ENCODE measurements at places on chromosomes 12 and 14.

DNA sequence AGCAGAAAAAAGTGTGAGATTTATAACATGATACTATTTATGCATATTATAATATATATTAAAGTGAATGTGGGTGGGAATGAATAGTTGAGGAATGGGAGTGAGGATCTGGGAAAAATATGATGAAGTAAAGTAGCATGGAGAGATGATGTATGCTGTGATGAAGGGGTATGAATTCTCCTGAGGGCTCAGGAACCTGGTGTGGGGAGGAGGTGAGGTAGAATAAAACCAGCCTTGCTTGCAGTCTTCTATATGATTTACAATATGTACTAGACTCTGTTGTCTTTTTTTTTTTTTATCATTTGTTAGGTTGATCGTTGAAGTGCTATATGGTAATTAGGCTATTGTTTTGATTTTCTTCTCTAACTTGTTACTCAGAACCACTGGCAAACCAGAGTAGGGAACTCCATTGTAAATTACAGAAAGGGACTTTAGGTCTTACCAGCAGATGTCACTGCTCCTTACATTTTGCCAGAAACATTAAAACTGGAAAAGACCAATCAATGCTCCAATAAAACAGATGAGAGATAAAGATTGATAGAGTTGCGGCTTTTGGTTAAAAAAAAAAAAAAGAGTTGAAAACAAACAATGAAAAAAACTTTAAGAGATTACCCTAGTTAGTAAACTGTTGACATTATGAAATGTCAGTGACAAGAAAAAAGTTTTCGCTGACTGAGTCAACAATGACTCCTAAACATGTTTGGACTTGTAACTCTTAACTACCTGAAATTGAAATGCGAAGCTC, 39.9 kb downstream of the ATL1 start:
- peak; percentile 72 for DNase-seq

DNA sequence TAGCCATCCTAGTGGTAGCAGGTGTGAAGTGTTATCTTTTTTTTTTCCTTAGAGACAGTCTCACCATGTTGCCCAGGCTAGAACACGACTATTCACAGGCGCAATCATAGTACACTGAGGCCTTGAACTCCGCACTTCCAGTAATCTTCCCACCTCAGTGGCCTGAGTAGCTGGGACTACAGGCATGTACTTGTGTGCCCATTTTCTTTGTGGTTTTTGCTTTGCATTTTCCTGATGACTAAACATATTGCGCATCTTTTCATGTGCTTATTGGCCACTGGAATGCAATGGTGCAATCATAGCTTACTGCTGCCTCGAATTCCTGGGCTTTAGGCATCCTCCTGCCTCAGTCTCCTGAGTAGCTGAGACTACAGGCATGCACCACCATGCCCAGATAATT, 33.3 kb upstream of the GCH1 start:
- DNase-seq = peak; percentile 55

DNA sequence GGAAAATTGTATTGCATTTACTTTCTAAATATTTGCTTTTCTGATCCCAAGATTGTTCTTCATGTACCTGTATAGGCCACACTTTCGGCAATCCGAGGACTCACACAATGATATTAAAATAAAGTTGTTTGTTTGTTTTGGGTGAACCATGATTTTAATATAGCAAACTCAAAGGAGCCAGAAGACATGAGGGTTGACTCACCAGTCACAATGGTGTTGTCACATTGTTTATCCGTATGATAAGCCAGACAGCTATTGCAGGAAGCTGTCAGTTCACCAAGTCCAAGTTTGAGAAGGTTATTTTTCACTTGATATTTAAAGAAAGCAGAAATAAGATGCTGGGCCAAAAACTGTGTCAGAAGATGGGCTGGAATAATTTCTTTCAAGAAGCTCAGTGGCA, 67.1 kb upstream of the CPM start:
- DNase-seq = no peak

GRCh38 chr14:89736881-89737280, 217.6 kb downstream of the EFCAB11 start:
- DNase-seq = no peak

DNA sequence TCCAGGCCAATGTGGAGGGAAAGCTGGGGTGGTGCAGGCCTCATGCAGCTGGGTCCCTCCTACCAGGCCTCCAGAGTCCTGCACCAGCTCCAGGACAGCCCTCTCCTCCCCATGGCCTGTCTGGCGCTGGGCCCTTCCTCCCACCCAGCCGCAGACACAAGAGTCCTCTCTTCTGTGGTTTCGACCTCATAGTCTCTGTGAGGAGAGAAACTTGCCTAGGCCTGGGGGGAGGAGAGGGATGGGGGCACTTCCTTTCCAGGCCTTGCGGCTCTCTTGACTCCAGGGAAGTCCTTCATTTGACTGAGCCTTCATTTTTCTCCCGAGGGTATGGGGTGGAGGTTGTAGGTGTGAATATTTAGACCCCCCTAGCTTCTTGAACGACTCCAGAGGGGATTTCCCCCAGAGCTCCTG, 2.3 kb downstream of the MMP14 start:
- DNase-seq = peak; percentile 74

DNA sequence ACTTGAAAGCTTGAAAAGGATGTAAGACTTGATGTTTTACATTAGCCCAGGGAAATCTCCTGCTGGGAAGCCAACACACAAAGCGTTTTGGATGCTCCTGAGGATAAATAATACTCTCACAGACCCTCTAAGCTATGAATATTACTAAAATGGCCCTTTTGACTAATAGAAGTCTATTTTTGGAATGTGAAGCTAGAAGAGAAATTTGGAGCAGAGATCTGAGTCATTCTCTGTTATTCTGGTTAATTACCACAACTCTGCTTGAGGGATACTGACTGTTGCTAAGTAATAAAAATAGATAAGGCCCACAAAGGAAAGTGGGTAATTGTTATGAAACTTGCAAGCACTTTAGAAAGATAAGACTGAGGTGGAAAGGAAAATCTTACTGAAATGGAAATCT, 346.2 kb upstream of the STXBP6 start:
- no peak for DNase-seq

DNA sequence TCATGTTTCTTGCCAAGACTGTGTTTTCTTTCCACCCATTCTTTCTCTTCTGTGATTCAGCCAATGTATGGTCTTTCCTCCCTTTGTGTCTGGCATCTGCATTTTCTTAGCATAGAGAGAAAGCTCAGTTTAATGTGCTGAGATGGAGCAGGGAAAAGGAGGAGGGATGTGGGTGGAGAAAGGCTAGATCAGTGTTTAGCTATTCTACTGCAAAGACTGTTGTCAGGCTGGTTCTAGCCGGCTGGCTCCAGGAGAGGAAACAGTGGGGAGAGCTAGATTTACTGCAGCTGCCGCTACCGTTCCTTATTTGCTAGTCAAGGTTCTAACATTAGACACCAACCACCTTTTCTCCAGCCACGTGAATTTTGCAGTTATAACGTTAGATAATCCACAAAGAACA, 5.2 kb upstream of the RIMKLB start:
- DNase-seq = peak; percentile 33

DNA sequence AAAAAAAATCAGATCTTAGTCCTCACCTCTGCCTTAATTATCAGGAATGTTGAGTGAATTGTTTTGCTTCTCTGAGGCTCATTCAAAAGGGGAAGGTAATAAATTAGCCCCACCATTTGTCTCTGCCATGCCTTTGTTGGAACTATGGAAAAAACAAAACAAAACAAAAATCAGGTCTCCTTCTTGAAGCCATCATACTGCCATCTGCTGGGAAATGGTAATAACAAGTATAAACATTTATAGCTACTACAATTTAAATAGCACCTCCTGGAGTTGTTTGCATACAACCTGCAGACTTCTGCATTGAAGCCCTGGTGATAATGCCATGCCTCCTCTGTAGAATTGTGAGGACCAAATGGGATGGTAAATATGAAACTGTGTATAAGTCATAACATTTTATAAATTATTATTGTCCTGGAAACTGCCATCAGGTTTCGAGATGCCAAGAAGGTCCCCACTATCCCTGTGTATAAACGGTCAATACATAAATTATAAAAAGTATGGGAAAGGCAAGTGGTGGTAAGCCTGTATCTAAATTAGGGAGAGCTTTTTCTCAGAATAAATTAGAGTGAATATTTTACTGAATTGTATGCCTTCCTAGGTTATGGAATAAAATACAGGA, 87.2 kb upstream of the FGD4 start:
- DNase-seq = peak; percentile 80

DNA sequence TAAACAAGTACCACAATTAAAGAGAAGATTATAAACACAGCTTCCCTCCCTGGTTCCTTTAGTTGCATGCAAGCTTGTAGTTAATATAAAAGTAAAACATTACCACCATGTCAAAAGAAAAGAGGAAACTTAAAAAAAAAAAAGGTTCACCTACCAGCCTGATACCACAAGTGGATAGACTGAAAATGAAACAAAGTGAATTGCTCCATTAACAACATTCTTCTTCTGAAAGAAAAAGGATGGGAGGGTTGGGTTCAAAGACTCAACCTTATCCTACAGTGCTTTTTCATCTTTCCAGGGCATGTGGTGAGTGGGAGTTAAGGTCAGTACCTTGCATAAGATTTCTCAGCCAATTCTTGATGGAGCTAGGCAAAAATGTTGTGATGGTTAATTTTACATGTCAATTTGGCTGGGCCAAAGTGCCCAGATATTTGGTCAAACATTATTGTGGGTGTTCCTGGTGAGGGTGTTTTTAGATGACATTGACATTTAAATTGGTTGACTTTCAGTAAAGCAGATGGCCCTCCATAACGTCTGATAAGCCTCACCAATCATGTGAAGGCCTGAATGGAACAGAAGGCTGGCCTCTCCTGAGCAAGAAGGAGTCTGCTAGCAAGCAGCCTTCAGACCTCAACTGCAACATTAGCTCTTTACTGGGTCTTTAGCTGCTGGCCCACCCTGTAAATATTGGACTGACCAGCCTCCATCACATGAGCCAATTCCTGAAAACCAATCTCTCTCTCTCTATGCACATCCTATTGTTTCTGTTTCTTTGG, 28.8 kb downstream of the VCPKMT start:
- no peak for DNase-seq

GRCh38 chr12:57431654-57432188, 878 bp upstream of the R3HDM2 start:
- DNase-seq = no peak
